RWPE1 (cell line): ENCODE measurements at places on chromosomes 6 and 20.

DNA sequence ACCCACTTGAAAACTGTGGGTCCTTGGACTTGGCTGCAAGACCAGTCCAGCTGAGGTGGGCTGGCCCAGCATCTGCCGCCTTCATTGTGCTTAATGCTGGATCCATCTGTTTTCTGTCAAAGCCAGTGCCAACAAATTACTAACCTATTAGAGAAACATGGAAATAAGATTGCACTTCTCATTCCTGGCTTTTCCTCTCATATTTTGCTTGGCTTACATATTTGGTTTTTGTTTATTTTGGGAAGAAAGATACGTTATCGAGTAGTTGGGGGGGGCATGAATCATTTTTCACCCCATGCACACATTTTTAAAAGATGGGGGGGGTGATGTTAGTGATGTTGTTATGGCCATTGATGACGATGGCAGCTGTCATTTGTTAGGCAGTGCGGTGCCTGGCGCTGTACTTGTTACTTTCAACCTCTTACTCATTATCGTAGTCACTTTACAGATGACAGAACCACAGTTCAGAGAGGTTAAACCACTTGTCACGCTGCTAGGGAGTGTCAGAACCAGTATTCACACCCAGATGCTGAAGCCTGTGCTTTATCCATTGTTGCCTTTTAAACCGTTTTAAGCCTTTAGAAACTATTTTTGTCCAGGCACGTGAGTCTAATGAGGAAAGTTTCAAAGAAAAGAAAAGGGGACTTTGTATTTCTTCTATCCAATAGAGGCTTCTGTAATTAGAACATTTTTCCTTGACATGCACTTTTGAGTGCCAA, 180.0 kb downstream of the TMEM242 start:
- no peak for DNase-seq

DNA sequence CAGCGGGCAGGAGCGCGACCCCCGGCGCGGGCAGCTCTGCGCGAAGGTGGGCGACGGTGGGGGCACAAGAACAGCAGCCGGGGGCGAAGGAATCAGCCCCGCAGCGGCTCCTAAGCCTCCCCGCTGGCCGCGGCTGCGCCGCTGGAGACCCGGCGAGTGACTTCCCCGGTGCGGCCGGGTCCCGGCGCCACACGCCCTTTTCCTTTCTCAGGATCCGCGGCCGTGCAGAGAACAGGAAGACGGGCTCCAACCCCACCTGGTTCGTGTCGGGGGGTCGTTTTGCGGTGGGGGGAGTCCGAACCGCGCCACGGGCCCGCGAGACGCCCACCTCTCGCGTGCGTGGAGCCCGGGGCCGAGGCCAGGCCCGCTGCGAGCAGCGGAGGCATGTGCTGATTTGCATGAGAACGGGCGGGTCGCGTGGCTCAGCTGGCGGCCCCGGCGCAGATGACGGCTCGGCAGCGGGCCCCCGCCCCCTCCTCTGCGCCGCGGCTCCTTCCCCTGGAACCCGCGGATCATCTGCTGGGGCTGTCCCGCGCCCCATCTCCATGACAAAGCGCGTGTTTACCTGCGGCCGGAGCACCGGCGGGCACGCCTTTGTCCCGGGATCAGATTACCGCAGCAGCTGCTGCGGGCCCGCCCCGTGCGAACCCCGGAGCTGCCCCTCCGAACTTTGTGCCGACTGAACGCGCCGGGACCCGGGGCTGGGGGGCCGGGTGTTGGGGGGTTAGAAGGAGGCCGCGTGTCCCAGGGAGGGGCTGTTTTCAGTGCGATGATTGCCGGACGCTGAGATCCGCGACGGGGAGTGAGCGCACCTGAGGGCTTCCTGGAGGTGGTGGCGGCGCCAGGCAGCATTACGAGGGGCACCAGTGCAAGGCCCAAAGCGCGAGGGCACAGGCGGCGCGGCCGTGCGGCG, 4.9 kb upstream of the DLL1 start:
- no peak for DNase-seq

DNA sequence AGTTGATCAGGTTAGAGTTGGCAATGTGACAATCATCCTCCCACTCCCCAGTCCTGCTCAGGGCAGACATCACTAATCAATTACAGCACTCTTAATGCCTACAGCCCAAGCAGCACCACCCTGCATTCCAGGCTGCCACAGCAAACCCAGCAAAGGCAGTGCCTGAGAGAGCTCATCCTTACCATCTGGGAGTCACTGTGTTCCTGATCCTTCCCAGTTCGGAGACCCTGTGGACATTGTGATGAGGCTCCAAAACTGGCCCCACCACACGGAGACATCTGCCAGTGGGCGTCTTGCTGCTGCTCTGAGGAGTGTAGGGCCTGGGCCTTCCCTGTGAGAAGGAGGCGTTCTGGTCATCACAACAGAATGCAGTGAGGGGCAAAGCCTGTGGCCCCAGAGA, 216.5 kb upstream of the CST7 start:
- no peak for DNase-seq

DNA sequence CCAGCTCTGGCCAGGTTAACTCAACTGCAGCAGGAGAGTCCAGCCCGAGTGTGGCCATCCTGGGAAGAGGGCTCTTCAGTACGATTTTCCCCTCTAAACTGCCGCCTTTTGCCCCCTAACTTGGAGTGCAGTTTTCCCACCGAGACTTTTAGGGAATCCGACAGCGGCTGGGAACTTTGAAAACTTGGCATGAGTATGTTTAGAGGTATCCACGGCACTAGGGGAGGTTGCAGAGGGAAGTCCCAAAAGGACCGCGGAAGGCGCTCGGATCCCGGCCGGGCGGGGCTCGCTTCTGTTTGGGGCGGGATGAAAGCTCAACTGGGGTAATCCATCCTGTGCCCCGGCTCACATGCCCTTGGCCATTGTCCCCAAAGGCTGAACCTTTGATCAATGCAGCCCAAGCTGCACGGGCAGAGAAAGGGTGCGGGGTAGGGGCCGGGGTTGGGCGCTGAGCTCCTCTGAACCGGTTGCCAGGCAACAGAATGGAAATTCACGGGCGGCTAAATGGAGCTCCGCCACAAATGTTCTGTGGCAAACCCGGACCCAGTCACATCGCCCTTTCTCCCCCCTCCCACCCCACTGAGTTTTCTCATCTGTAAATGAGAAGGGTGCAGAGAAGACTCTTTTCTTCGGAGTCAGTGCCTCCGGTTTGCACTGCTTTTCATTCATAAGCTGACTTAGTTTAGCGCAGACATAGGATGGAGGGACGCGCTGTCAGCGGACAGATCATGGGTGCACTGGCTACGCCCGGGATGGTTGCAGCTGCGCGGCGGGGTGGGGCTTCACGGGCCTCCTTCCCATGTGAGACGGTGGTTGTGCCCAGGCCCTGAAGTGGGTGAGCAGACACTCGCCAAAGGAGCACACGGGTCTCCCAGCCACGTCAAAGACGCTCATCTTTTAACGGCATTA, 2.3 kb downstream of the BMP6 start:
- no peak for DNase-seq

GRCh38 chr6:98839781-98840361, 5.5 kb downstream of the POU3F2 start:
- DNase-seq: no peak

DNA sequence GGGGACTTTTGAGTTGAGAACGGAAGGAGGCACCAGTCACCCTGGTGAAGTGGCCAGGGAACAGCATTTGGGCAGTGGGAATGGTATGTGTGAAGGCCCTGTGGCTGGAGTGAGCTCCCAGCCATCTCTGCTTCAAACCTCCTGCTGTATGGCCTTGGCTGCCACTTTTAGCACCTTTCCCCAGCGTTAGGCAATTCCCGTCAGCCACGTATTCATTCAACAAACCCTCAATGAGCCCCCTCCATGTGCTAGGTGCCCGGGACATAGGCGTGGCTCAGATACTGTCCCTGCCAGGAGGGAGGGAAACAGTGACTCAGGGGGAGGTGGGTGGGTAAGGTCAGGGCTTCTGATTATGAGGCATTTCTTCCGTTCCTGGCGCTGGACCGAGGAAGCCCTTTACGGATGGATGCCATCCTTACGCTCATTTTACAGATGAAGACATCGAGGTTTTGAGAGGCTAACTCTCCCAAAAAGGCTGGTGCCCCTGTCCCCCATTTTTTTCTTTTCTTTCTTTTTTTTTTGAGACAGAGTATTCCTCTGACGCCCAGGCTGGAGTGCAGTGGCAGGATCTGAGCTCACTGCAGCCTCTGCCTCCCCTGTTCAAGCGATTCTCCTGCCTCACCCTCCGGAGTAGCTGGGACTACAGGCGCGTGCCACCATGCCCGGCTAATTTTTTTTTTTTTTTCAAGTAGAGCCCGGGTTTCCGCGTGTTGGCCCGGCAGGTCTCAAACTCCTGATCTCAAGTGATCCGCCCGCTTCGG, 37.5 kb downstream of the SRC start:
- peak; percentile 84 for DNase-seq

- DNase-seq: no peak
Measured at GRCh38 chr20:14561741-14562221, 224.4 kb upstream of the FLRT3 start.

- no peak for DNase-seq
Measured at GRCh38 chr6:57252975-57253374, 30.9 kb upstream of the RAB23 start.

- no peak for DNase-seq
Measured at GRCh38 chr20:50870561-50871161, 60.6 kb downstream of the ADNP start.

DNA sequence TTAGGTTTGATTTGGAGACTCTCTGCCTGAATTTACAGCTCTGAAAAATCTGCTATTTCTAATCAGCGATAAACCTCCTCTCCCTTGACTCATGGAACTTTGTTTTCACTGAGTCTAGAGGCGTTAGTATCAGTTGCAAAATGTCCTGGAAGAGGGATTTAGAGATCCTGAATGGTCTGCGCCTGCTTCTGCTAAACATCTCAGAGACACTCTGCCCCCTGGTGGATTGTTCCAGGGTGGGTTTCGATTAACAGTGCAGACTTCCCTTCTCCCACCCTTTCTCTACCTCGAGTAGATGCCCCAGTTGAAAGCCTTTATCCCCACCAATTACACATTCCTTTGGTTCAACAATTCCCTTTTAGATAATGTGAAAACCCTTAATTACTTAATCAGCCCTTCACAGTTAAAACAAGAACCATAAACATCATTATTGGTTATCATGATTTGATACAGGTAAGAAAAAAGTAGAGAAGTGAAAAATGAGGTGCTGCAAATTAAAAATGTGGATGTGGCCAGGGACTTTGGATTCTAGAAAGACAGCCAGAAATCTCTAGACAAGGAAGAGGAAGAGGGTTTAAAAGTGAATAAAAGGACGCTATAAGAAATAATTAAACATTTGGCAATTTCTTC, 5.5 kb downstream of the HTR1B start:
- DNase-seq: peak; percentile 55

- DNase-seq: no peak
Measured at GRCh38 chr20:13611611-13612125, 27.1 kb downstream of the TASP1 start.
